B cell (primary cell): ENCODE measurements at places on chromosomes 2 and 18. TPM values are rescaled to one million over a fixed set of nuclear protein-coding genes. Genes with fewer than 3 reads are reported as not detected.

- H3K27me3 ChIP-seq = no peaks in the 10 kb centered on the region
- no peak overlapping the region for H3K27ac ChIP-seq
- no peak overlapping the region for H3K4me3 ChIP-seq
- DNase-seq = no peak
- H3K4me1 ChIP-seq = no peaks in the 10 kb centered on the region
- peaks cover 3% of the 10 kb centered on the region for H3K36me3 ChIP-seq
Observed at GRCh38 chr2:223853425-223853837, 16.0 kb upstream of the AP1S3 start.

GRCh38 chr18:26091047-26091630, 726 bp upstream of the SS18 start:
- H3K27me3 ChIP-seq = no peaks in the 10 kb centered on the region
- peak overlapping the region; percentile 98 for H3K27ac ChIP-seq
- H3K4me1 ChIP-seq = peaks cover 32% of the 10 kb centered on the region
- DNase-seq = no peak
- peak overlapping the region; percentile 93 for H3K4me3 ChIP-seq

Gene POTEI
- not detected in 2 replicates for total RNA-seq

DNA sequence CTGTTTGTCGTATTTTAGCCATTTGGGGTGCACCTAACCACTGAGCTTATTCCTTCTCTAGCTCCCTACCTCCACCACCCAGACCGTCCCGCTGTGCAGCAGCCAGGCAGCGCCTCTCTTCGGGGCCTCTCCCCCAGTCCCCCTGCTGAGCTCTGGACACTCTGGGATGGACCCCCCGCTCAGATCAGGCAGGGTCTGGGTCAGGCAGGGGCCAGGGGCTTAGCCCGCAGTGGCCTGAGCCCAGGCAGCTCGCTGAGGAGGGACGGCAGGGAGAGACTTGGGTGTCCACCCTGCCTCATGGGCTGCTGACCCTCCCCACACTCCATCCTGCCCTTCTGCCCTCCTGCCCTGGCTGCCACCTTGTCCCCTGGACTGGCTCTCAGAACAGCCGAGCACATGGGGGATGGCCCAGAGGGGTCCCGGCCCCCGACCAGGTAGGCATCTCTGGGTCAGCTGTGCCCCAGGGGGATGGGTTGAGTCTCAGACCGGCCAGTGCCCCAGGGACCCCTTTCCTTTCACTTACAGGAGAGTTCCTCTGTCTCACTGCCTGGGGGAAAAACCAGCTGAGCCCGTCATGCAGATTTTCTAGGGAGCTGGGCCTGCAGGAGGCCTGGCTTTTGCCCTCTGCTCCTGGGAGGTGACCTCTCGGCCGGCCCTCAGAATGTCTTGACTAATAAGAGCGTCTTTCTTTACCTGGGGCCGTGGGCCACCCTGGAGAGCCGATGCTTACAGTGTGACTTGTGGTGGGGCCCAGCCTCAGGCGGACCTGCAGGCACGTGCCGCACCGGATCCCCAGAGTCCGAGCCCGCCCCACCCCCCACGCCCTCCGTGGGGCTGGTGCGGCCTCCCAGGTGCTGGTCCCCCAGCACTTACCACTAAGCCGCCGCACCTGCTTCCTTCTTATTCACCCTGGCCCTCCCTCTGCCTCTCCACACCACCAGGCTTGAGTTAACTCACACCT, 22.8 kb upstream of the PXDN start:
- no peaks in the 10 kb centered on the region for H3K36me3 ChIP-seq
- H3K27me3 ChIP-seq = no peaks in the 10 kb centered on the region
- no peak for DNase-seq
- no peak overlapping the region for H3K4me3 ChIP-seq

- no peaks in the 10 kb centered on the region for H3K4me1 ChIP-seq
- no peak overlapping the region for H3K27ac ChIP-seq
- no peak overlapping the region for H3K4me3 ChIP-seq
- no peaks in the 10 kb centered on the region for H3K27me3 ChIP-seq
- DNase-seq = peak; percentile 22
Observed at GRCh38 chr2:219073413-219074129, 12.8 kb upstream of the IHH start.

- no peaks in the 10 kb centered on the region for H3K36me3 ChIP-seq
- H3K4me1 ChIP-seq = no peaks in the 10 kb centered on the region
- H3K27me3 ChIP-seq = no peaks in the 10 kb centered on the region
- no peak for DNase-seq
- H3K4me3 ChIP-seq = no peak overlapping the region
- no peak overlapping the region for H3K27ac ChIP-seq
Observed at GRCh38 chr2:236998236-236998635, 87.5 kb upstream of the COPS8 start.

DNA sequence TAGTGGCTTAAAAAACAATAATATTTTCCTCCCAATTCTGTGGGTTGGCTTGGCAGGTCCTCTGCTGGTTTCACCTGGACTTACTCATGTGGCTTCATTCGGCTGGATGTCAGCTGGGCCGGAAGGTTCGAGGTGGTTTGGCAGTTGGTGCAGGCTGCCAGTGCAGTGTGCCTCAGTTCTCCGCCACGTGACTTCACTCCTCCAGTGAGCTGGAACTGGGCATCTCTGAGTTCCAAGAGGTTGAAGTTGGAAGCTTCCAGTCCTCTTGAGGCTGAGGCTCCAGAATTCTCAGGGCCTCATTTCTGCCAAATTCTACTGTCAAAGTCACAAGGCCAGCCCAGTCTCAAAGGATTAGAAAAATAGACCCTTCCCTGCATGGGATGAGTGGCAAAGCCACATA, 83.4 kb upstream of the B3GNT7 start:
- no peaks in the 10 kb centered on the region for H3K36me3 ChIP-seq
- no peaks in the 10 kb centered on the region for H3K27me3 ChIP-seq
- no peak overlapping the region for H3K27ac ChIP-seq
